ENCODE measurements at places on chromosomes 4 and X.

DNA sequence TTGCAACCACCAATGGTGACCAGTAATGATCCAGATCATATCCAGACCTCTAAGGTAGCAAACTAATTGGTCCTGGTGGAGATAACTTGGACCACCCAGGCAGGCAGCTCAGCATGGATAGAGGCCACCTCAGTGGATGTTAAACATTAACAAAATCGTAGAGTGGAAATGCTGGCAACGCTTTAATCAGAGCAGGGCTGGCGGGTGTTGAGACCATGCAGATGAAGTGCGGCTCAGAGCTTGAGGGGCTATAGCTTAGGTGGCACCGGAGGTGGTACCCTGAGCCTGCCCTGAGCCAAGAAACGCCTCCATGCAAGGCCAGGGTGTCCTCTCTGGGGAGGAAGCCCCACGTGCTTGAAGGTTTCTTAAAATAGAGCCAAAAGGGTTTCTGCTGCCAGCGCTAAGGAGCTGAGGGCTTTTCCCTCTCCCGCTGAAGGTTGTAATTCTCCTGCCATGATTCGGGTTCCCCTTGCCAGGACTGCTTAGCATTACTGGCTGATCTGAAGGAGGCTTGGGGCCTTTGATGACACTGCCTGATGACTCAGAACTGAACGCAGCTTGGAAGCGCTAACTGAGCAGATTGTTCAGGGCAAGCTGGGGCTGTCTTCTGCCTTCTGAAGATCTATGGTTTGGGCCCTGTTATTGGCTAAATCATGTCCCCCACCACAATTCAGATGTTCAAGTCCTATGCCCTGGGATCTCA lies 177.8 kb upstream of the ATP6AP2 start:
- no peak overlapping the region for H3K27ac ChIP-seq
- no peak for DNase-seq
- H3K4me3 ChIP-seq: no peak overlapping the region
- H3K36me3 ChIP-seq: no peaks in the 10 kb centered on the region
- H3K4me1 ChIP-seq: no peaks in the 10 kb centered on the region

- H3K27ac ChIP-seq: no peak overlapping the region
- no peaks in the 10 kb centered on the region for H3K36me3 ChIP-seq
- no peak for DNase-seq
- no peak overlapping the region for H3K4me3 ChIP-seq
- H3K4me1 ChIP-seq: no peaks in the 10 kb centered on the region
Observed at GRCh38 chrX:41005445-41005992, 79.7 kb upstream of the USP9X start.

DNA sequence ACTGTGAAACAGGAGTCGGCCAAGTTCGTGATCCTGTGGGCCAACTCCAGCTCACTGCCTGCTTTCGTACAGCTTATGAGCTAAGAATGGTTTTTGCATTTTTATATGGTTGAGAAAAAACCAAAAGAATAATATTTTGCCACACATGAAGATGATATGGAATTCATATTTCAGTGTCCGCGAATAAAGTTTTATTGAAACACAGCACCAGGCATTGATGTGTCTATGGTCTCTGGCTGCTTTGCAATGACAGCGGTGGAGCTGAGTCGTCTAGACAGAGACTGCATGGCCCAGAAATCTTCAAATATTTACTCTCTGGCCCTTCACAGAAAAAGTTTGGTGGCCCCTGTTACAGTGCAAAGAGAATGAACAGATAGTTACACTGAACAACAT lies 20.2 kb downstream of the CLCN4 start:
- peaks cover 19% of the 10 kb centered on the region for H3K4me1 ChIP-seq
- no peak for DNase-seq
- peak overlapping the region; percentile 64 for H3K27ac ChIP-seq
- no peak overlapping the region for H3K4me3 ChIP-seq
- no peaks in the 10 kb centered on the region for H3K36me3 ChIP-seq

GRCh38 chr4:48268956-48269860 lies at the start of gene TEC:
TEC (minus strand) TSS chr4:48269838; CDS start chr4:48228614, 41,224 bp downstream.
- no peaks in the 10 kb centered on the region for H3K27me3 ChIP-seq
- H3K36me3 ChIP-seq: no peaks in the 10 kb centered on the region
- H3K27ac ChIP-seq: peak within 1 kb of the TSS; percentile 90
- H3K4me3 ChIP-seq: peak within 1 kb of the TSS; percentile 82

DNA sequence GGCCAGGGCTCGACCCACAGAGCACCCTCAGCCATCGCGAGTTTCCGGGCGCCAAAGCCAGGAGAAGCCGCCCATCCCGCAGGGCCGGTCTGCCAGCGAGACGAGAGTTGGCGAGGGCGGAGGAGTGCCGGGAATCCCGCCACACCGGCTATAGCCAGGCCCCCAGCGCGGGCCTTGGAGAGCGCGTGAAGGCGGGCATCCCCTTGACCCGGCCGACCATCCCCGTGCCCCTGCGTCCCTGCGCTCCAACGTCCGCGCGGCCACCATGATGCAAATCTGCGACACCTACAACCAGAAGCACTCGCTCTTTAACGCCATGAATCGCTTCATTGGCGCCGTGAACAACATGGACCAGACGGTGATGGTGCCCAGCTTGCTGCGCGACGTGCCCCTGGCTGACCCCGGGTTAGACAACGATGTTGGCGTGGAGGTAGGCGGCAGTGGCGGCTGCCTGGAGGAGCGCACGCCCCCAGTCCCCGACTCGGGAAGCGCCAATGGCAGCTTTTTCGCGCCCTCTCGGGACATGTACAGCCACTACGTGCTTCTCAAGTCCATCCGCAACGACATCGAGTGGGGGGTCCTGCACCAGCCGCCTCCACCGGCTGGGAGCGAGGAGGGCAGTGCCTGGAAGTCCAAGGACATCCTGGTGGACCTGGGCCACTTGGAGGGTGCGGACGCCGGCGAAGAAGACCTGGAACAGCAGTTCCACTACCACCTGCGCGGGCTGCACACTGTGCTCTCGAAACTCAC lies 3.6 kb downstream of the MID1IP1 start:
- peak; percentile 41 for DNase-seq
- no peaks in the 10 kb centered on the region for H3K4me1 ChIP-seq
- no peaks in the 10 kb centered on the region for H3K36me3 ChIP-seq
- H3K27me3 ChIP-seq: no peaks in the 10 kb centered on the region
- H3K4me3 ChIP-seq: peak overlapping the region; percentile 69

GRCh38 chr4:20305976-20306375 lies 54.3 kb downstream of the SLIT2 start:
- H3K27me3 ChIP-seq: no peaks in the 10 kb centered on the region
- no peaks in the 10 kb centered on the region for H3K36me3 ChIP-seq
- no peak for DNase-seq
- no peaks in the 10 kb centered on the region for H3K4me1 ChIP-seq
- no peak overlapping the region for H3K27ac ChIP-seq
- H3K4me3 ChIP-seq: no peak overlapping the region

GRCh38 chrX:20315140-20315539 lies 48.4 kb upstream of the RPS6KA3 start:
- DNase-seq: no peak
- H3K4me1 ChIP-seq: peaks cover 8% of the 10 kb centered on the region
- no peak overlapping the region for H3K4me3 ChIP-seq
- no peaks in the 10 kb centered on the region for H3K36me3 ChIP-seq
- no peaks in the 10 kb centered on the region for H3K27me3 ChIP-seq
- peak overlapping the region; percentile 59 for H3K27ac ChIP-seq

GRCh38 chr4:81786063-81786763 lies 314.5 kb upstream of the RASGEF1B start:
- H3K27me3 ChIP-seq: no peaks in the 10 kb centered on the region
- H3K4me1 ChIP-seq: no peaks in the 10 kb centered on the region
- no peak overlapping the region for H3K27ac ChIP-seq
- no peak overlapping the region for H3K4me3 ChIP-seq

DNA sequence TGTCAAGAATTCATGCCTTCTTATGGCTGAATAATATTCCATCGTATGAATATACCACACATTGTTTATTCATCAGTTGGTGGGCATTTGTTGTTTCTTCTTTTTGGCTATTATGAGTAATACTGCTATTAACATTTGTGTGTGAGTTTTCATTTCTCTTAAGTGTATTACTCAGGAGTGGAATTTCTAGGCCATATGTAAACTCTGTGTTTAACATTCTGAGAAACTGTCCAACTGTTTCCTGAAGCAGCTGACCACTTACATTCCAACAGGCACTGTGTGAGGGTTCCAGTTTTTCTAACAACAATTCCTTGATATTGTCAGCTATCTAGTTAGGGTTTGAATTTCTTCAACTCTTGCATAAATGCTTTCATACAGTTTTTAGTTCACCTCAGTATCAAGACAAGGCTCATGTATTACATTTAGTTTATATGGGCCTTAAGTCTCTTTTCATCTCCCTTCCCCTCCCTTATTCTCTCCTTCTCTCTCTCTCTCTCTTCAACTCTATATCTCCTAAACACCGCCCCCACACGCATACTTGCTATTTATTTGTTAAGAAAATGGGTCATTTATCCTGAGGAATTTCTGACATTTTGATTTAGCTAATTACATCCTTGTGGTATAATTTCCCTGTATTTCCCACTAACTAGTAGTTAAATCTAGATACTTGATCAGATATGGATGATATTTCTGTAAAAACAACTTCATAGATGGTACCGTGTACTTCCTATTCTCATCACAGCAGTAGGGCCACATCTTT lies 77.4 kb downstream of the WDR19 start:
- no peaks in the 10 kb centered on the region for H3K4me1 ChIP-seq
- H3K4me3 ChIP-seq: no peak overlapping the region
- H3K36me3 ChIP-seq: peaks cover 31% of the 10 kb centered on the region
- no peak for DNase-seq
- H3K27me3 ChIP-seq: no peaks in the 10 kb centered on the region

- H3K4me1 ChIP-seq: no peaks in the 10 kb centered on the region
- DNase-seq: no peak
- no peak overlapping the region for H3K4me3 ChIP-seq
- H3K36me3 ChIP-seq: no peaks in the 10 kb centered on the region
Observed at GRCh38 chr4:170051402-170051801, 25.2 kb upstream of the MFAP3L start.

GRCh38 chr4:70277121-70277520 lies 34.7 kb downstream of the CSN3 start:
- no peak for DNase-seq
- no peaks in the 10 kb centered on the region for H3K36me3 ChIP-seq
- H3K4me3 ChIP-seq: no peak overlapping the region
- no peaks in the 10 kb centered on the region for H3K27me3 ChIP-seq

- no peaks in the 10 kb centered on the region for H3K36me3 ChIP-seq
- no peak overlapping the region for H3K4me3 ChIP-seq
- no peaks in the 10 kb centered on the region for H3K27me3 ChIP-seq
- no peak for DNase-seq
- H3K4me1 ChIP-seq: no peaks in the 10 kb centered on the region
- H3K27ac ChIP-seq: no peak overlapping the region
Observed at GRCh38 chr4:47002580-47002979, 9.2 kb upstream of the GABRA4 start.

DNA sequence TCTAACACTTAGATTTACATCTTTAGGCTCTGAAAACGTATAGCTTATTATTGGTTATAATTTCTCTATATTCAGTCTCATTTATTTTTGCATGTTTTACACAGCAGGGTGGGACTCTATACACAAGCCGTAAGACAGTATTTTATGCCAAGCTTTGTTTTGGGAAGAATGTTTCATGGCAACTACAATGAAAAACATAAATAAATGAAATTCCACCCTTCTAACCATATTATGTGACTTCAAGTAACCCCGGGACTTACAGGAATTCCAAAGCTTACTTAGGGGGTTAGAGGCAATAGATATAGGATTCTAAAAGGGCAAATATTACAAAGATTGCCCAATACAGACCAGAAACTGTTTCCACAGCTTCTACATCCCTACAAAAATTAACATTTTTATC lies 370.9 kb downstream of the PRR32 start:
- H3K4me3 ChIP-seq: no peak overlapping the region
- no peaks in the 10 kb centered on the region for H3K4me1 ChIP-seq
- no peak for DNase-seq
- no peak overlapping the region for H3K27ac ChIP-seq
- no peaks in the 10 kb centered on the region for H3K36me3 ChIP-seq

DNA sequence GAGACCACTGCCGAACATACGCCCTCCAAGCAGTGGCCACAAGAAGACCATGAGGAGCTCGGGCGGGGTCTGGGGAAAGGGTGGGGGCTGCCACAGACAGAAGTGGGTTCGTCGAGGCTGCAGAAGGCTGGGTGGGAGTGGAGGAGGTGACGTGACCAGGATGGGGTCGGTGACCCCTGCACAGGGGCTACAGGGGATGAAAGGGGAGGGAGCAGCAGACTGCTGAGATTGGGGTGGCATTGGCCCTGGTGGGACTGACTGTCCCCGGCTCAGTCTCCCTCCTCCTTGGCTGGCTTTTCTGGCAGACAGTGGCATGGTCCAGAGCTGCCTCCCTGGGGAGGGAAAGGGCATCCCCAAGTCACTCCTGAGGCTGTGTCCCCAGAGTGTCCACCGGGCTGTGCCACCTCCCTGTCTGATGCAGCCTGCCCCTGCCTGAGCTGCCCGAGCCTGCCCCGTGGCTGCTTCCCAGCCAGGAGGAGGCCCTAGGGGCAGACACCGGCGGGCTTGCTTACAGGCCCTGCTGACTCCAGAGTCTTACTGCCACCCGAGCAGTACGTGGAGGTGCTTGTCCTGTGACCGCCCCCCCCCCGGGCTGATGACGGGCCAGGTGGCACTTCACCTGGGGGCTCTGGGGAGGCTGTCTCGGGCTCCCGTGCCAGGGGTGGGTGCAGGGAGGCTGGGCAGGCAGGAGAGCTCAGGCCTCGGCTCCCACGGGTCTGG lies 7.2 kb downstream of the SH3BP2 start:
- no peaks in the 10 kb centered on the region for H3K36me3 ChIP-seq
- H3K27me3 ChIP-seq: no peaks in the 10 kb centered on the region
- H3K27ac ChIP-seq: peak overlapping the region; percentile 71

DNA sequence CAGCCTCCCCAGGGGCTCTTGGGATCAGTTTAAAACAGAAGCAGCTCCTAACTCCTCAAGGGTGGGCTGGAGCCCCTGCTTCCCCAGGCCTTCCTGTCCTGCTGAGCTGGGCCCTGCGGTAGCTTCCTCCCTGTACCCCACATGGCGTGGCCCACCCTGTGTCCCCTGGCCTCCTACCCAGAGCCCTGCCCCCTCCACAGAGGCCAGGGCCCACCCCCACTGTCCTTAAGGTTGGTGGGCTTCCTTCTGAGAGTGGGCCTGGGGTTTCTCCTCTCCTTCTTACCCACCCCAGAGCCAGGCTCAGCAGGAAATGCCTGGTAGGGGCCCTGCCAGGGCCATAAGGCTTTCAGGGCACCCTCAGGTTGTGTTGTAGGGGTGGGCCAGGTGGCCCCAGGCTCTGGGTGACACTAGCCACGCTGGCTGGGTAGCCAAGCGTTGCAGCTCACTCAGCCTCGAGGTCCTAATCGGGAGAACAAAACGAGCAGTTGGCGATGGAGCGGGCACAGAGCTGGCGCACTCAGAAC lies 11.6 kb downstream of the SH3BP2 start:
- peaks cover 45% of the 10 kb centered on the region for H3K4me1 ChIP-seq
- no peaks in the 10 kb centered on the region for H3K36me3 ChIP-seq
- peak; percentile 35 for DNase-seq
- H3K4me3 ChIP-seq: no peak overlapping the region
- no peak overlapping the region for H3K27ac ChIP-seq

DNA sequence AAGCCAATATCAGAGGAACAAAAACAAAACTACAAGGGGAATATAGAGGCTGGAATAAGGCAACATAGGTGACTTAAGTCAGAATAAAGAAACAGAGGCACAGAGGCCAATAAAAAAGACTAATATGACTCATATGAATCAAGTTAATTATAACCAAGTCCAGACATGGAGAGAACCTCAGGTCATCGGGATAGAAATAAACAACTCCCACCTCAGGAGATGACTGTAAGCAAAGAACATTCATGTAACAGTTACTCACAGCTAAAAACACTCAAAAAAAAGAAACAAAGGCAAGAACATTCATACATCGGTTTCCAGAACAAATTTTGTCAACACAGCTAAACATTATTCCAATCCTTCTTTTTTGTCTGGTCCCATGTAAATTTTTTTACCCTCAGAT lies 60.3 kb upstream of the RXFP1 start:
- no peak for DNase-seq
- no peaks in the 10 kb centered on the region for H3K4me1 ChIP-seq
- no peak overlapping the region for H3K4me3 ChIP-seq
- H3K27me3 ChIP-seq: no peaks in the 10 kb centered on the region
- H3K36me3 ChIP-seq: no peaks in the 10 kb centered on the region
- H3K27ac ChIP-seq: no peak overlapping the region

All from psoas muscle (tissue), 8 donors.